ENCODE measurements at places on chromosomes 12 and 14. TPM values are rescaled to one million over a fixed set of nuclear protein-coding genes. Genes with fewer than 3 reads are reported as not detected.

The BBOF1 gene
- total RNA-seq, result 2.5 TPM

DNA sequence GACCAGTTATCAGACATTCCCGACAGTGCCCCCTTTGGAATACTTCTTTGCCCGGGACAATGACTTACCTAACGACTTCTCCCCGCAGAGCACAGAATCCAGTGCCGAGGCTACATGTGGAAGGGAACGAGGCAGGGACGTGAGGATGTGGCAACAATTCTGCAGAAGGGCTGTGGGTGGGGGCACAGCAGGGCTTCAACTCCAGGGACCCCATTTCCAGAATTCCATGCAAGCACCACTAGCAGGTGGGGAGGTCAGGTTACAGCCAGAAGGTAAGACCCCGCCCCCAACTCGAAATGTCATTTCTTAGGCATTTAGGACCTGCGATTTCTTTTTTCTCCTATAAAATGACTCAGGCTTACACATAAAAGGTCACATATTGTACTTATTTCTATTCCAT lies 207.9 kb downstream of the TMEM132C start:
- no peak for DNase-seq

DNA sequence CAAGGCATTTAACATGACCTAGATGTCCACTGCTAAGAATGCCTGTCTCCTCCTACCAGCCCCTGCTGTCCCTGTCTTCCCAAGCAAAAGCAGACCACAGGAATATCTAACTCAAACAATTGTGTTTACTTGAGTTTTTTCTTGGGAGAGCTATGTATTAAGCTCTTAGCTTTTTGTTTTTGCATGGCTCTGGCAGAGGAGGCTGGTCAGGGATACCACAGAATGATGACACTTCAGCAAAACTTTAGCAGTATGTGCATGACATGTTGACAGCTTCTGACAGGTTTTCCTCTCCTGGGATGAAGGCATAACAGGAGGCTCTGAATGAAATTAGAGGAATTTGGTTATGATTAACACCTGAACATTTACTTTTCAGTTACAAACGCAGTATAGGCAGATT lies 6.9 kb downstream of the TMBIM6 start:
- DNase-seq, result no peak

DNA sequence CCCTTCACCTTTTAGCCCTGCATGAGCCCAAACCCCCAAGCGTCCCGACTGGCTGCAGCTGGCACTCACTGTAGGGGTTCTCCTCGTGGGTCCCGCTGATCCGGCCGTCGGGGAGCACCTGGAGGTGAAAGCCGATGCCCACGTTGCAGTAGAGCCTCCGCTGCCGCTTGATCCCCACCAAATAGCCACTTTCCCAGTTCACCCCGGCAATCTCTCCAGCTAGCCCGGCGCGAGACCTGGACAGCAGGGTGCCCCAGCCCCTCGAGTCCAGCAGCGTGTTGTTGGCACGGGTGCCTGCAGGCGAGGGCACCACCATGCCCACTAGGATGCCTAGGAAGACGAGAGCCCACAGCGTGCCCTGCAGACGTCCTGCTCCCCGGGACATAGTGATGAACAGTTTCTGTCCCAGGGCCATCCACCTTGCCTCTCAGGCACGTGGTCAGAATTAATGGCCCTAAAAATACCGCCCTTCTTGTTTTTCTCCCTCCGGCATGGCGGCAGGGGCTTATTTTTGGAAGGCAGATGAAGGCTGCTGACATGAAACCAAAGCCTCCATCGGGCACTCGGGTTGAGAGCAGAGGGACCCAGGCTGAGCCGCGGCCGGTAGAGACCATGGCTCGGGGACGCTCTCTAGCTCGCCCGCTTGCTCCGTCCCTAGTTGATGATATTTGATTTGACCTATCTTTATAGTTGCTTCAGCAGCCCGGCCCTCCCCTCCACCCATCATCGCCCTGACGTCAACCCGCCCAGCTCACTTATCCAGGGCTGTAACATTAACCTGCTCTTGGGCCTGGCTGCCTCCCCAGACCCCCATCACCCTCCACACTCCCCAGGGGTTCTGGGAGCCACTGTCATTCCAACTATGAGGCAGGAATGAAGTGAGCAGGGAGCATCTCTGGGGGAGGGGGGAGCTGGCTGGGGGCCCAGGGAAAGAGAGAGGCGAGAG lies at the start of gene FGF6:
Gene FGF6 (minus strand): TSS at position 660 of the 946 bp plus-strand sequence. CDS start 245 bp downstream, at position 415.
- DNase-seq, result no peak

GRCh38 chr12:79997096-79997791 lies 62.3 kb upstream of the PPP1R12A start:
- no peak for DNase-seq

DNA sequence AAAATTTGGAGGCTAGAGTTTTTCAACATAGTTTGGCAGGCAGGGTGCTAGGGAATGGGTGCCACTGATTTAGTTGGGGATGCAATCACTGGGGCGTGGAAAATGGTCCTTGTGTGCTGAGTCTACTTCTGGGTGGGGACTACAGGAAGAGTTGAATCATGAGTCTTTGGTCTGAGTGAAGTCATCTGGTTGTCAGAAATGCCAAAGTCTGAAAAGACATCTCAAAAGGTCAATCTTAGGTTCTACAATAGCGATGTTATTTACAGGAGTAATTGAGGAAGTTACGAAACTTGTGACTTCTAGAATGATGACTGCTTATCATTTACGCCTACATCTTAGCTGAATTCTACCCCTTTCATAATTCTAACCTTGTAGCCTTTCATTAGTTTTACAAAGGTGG lies 209.1 kb downstream of the NUBPL start:
- no peak for DNase-seq

The MEG3 gene
- not detected for total RNA-seq

The PTPRQ gene
- not detected for total RNA-seq
